ENCODE measurements at places on chromosomes 16 and 17.

DNA sequence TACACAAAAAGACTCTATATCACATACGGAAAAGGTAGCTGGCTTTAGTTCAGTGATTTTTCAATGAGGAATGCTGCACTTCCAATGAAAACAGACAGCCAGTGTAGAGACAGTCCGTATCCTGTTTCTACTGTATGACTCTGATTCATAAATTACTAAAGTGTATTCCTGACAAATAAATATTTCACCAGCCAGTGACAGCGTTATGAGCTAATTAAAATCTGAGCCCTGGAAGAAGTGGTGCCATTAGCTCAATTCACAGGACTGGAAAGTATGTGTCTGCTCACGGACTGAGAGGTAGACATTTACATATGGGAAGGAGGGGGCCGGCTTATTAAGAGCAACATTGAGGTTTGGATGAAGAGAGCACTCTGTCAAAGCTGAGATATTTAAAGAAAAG lies 207.9 kb upstream of the RBFOX1 start:
- no peaks in the 10 kb centered on the region for H3K27me3 ChIP-seq
- H3K36me3 ChIP-seq = no peaks in the 10 kb centered on the region
- no peak overlapping the region for H3K4me3 ChIP-seq
- H3K4me1 ChIP-seq = no peaks in the 10 kb centered on the region
- DNase-seq = no peak
- no peak overlapping the region for H3K27ac ChIP-seq

- peak overlapping the region; percentile 100 for H3K27ac ChIP-seq
- H3K4me1 ChIP-seq = peaks cover 74% of the 10 kb centered on the region
- no peaks in the 10 kb centered on the region for H3K36me3 ChIP-seq
- peak; percentile 71 for DNase-seq
- H3K4me3 ChIP-seq = peak overlapping the region; percentile 77
These were observed 120.9 kb downstream of the METRNL start for GRCh38 chr17:83200231-83200699.

- H3K36me3 ChIP-seq = no peaks in the 10 kb centered on the region
- peaks cover 47% of the 10 kb centered on the region for H3K27me3 ChIP-seq
- DNase-seq = no peak
- H3K4me3 ChIP-seq = no peak overlapping the region
These were observed 5.0 kb downstream of the KCNH6 start for GRCh38 chr17:63528183-63528582.

GRCh38 chr17:43368740-43369506 lies 29.9 kb upstream of the ARL4D start:
- peak overlapping the region; percentile 100 for H3K27ac ChIP-seq
- H3K4me1 ChIP-seq = peaks cover 45% of the 10 kb centered on the region
- peak overlapping the region; percentile 91 for H3K4me3 ChIP-seq
- peaks cover 3% of the 10 kb centered on the region for H3K36me3 ChIP-seq

GRCh38 chr17:49191409-49191916 lies 18.9 kb downstream of the GNGT2 start:
- H3K36me3 ChIP-seq = peaks cover 8% of the 10 kb centered on the region
- peak overlapping the region; percentile 90 for H3K4me3 ChIP-seq
- peaks cover 7% of the 10 kb centered on the region for H3K27me3 ChIP-seq
- H3K27ac ChIP-seq = peak overlapping the region; percentile 99

DNA sequence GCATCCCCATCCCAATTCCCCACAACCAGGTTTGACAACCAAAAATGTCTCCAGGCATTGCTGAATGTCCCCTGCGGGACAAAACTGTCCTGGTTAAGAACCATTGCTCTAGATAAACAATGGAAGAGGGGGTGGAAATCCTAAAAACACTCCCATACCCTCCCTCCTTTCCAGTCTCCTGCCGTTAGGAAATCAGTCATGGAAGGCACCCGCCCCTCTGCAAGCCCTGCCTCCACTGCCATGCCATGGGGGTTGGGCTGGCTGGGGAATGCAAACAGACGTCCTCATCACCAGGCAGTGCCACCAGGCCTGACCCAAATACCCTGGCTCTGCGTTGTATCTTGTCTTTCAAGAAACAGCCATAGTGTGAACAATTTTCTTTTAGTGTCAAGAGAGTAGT lies 57.5 kb downstream of the CYTH1 start:
- peaks cover 61% of the 10 kb centered on the region for H3K36me3 ChIP-seq
- H3K27ac ChIP-seq = peak overlapping the region; percentile 84
- DNase-seq = no peak
- peaks cover 97% of the 10 kb centered on the region for H3K4me1 ChIP-seq
- peak overlapping the region; percentile 64 for H3K4me3 ChIP-seq

GRCh38 chr17:20197272-20197926 lies 188.2 kb downstream of the SPECC1 start:
- H3K27me3 ChIP-seq = no peaks in the 10 kb centered on the region
- no peak for DNase-seq
- H3K36me3 ChIP-seq = peaks cover 16% of the 10 kb centered on the region
- peaks cover 9% of the 10 kb centered on the region for H3K4me1 ChIP-seq
- no peak overlapping the region for H3K4me3 ChIP-seq

GRCh38 chr17:82876149-82876548 lies 36.3 kb upstream of the ZNF750 start:
- DNase-seq = no peak
- no peak overlapping the region for H3K4me3 ChIP-seq
- peaks cover 48% of the 10 kb centered on the region for H3K4me1 ChIP-seq
- peak overlapping the region; percentile 42 for H3K27ac ChIP-seq

DNA sequence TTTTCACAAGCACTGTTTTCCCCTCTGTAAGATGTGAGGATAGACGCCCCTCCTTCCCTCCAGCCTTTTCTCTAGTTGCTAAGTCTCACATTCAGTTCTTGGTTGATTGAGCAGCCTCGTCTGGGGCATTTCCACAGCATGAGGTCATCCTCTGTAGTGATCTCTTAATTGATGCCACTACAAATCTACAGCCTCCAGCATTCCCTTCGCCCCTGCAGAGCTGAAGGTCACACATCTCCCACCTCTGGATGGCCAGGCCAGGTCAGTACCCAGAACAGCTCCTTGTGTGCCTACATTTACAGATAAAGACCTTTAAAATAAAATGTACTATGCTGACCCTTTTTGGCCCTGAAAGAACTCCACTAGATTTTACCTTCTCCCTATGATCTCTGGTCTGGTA lies 32.5 kb upstream of the CDH11 start:
- no peak for DNase-seq
- no peaks in the 10 kb centered on the region for H3K27me3 ChIP-seq
- no peak overlapping the region for H3K27ac ChIP-seq
- no peaks in the 10 kb centered on the region for H3K4me1 ChIP-seq

GRCh38 chr16:5349670-5350517 lies 252.3 kb upstream of the EEF2KMT start:
- no peak overlapping the region for H3K27ac ChIP-seq
- no peak overlapping the region for H3K4me3 ChIP-seq
- H3K36me3 ChIP-seq = no peaks in the 10 kb centered on the region
- no peaks in the 10 kb centered on the region for H3K27me3 ChIP-seq
- no peak for DNase-seq

GRCh38 chr16:31364421-31364820 lies 9.4 kb downstream of the ITGAX start:
- peaks cover 20% of the 10 kb centered on the region for H3K4me1 ChIP-seq
- peak overlapping the region; percentile 76 for H3K27ac ChIP-seq
- H3K36me3 ChIP-seq = peaks cover 12% of the 10 kb centered on the region
- H3K4me3 ChIP-seq = no peak overlapping the region
- no peak for DNase-seq

- H3K4me3 ChIP-seq = no peak overlapping the region
- DNase-seq = no peak
- H3K4me1 ChIP-seq = no peaks in the 10 kb centered on the region
- H3K27ac ChIP-seq = no peak overlapping the region
These were observed 15.1 kb downstream of the ACSF2 start for GRCh38 chr17:50440838-50441829.

DNA sequence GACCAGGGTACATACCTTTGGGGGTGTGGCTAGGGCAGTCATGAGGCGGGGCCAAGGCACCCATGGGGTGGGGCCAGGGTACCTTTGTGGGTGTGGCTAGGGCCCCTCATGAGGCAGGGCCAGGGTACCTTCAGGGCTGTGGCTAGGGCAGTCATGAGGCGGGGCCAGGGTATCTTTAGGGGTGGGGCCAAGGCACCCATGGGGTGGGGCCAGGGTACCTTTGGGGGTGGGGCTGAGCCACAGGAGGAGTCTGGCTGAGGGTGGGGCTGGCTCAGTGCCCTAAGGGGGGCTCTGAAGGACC lies 3.5 kb downstream of the GNG13 start:
- H3K4me1 ChIP-seq = peaks cover 3% of the 10 kb centered on the region
- no peak overlapping the region for H3K4me3 ChIP-seq
- no peak overlapping the region for H3K27ac ChIP-seq
- H3K27me3 ChIP-seq = peaks cover 15% of the 10 kb centered on the region
- H3K36me3 ChIP-seq = peaks cover 27% of the 10 kb centered on the region

DNA sequence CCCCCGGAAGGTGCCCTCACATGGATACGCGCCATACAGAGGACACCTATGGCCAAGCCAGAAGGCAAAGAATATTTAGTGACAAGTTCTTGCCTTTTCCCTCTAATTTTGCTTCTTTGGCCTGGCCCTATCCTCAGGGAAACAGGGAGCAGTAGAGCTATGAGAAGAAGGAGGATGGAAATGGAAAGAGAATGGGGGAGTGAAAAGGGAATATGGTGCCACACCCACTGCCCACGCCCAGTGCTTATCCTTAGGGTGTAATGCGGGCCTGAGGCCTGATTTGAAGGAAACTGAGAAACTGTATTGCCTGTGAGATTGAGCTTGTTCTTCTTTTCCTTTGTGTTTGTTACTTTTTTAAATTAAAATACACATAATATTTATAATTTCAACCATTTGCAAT lies 255.1 kb downstream of the HS3ST3A1 start:
- H3K4me3 ChIP-seq = no peak overlapping the region
- H3K4me1 ChIP-seq = no peaks in the 10 kb centered on the region
- H3K36me3 ChIP-seq = no peaks in the 10 kb centered on the region
- no peaks in the 10 kb centered on the region for H3K27me3 ChIP-seq

DNA sequence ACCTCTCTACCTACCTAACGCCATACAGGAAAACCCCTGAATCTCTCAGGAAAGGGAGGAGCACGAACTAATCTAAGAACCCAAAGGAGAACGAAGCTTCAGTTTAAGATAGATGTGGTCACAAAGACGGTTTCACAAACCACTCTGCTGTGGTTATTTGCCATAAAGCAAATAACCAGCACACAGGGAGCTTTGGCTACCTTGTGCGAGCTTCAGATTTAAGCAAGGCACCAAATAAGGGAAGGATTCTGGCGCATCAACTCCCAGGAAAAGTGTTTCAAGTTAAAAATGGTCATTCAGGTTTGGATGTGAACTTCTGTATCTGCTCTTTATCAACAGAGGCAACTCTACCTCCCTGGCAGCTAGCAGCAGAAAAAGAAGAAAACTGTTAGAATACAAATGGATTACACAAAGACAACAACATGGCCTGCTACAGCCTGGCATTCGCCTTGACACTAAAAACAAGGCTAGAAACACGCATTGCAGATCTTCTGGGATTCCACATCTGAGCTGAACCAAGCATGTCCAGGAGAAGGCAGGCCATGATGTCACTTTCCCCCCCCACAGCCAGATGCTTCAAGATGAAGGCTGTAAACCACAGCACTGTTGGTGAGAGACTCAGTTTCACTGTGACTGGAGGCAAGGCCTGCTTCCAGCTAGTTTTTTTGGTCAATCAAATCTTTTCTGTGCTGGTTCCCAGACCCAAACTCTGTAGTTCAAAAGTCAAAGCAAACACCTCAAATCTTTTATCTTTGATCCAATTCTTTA lies 43.6 kb downstream of the SMG6 start:
- peaks cover 30% of the 10 kb centered on the region for H3K36me3 ChIP-seq
- H3K27me3 ChIP-seq = no peaks in the 10 kb centered on the region
- DNase-seq = peak; percentile 58
- peaks cover 27% of the 10 kb centered on the region for H3K4me1 ChIP-seq

DNA sequence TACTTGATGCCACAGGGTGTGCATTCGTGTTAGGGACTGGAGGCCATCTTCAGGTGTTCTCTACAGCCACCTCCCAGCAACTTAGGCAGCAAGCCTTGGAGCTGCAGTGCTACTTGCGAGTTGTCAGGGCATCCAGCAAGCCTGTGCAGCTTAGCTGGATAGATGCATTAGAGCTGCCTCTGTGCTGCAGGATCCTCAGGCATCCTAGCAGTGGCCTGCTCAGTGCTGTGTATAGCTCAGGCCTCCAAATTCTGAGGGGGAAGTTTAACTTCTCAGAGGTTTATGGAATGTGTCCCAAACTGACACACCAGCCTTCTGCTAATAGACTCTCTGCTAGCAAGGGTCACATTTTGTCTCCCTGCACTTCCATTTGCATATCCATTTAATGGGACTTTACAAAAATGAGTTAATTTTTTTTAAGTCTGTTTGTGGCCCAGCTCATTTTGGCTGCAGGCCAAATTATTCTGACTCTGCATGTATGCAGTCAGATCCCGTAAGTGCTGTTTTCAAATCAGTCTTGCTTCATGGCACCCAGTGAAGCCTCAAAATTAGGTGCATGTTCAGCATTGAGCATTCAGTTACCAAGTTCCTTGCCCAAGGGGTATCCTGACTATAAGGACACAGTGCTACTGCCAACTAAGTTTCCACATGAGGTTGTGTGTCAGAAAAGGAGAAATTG lies 6.8 kb downstream of the GABARAPL2 start:
- H3K36me3 ChIP-seq = peaks cover 53% of the 10 kb centered on the region
- no peak for DNase-seq
- H3K27me3 ChIP-seq = no peaks in the 10 kb centered on the region
- H3K27ac ChIP-seq = peak overlapping the region; percentile 92
- peaks cover 37% of the 10 kb centered on the region for H3K4me1 ChIP-seq
- H3K4me3 ChIP-seq = no peak overlapping the region

DNA sequence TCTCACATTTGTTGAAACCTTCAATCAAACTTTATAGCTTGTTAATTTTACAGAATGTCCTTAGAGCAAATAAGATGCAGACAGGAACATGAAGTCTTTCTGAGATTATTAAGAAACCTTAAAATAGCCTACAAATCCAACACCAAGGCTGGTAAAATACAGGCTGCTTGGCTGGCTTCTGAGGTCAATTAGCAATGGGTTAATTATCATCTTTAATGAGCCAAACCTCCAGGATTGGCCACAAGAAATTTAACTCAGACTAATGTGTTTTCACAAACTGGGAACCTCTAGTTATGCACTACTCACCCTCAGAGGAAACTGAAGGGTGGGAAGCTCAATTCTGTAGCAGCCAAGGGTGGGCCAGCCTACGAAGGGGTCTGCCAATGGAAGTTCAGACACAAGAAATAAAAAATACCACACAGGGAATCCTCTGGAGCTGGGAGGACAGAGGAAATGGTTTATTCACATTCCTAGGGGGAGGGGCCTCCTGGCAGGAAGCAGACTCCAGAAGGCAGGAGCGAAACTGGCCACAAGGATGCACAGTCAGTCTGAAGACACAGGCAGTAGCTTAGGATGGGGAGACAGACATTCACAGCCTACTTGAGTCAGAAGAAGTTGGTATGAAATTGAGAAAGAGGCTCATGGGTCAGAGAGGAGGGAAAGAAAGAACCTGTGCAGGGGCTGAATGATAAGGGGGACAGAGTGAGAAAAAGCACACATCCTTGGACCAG lies 36.1 kb downstream of the HIC1 start:
- no peaks in the 10 kb centered on the region for H3K27me3 ChIP-seq
- H3K4me1 ChIP-seq = peaks cover 51% of the 10 kb centered on the region
- peaks cover 32% of the 10 kb centered on the region for H3K36me3 ChIP-seq
- H3K27ac ChIP-seq = peak overlapping the region; percentile 71
- no peak for DNase-seq
- peak overlapping the region; percentile 80 for H3K4me3 ChIP-seq

GRCh38 chr17:50908860-50909764 lies 43.0 kb upstream of the TOB1 start:
- H3K4me1 ChIP-seq = no peaks in the 10 kb centered on the region
- peaks cover 4% of the 10 kb centered on the region for H3K27me3 ChIP-seq
- no peak overlapping the region for H3K27ac ChIP-seq
- no peaks in the 10 kb centered on the region for H3K36me3 ChIP-seq
- H3K4me3 ChIP-seq = no peak overlapping the region
